ENCODE measurements at places on chromosomes 16 and 17. TPM values are rescaled to one million over a fixed set of nuclear protein-coding genes. Genes with fewer than 3 reads are reported as not detected.

CDH1 gene
- total RNA-seq: 1.1 TPM

PPL gene
- total RNA-seq: 0.26 TPM

TBC1D3I gene
- total RNA-seq: 0.96 TPM

AATK gene
- total RNA-seq: 6.0 TPM

SLC5A10 gene
- not detected for total RNA-seq

GPR142 gene
- 0.23 TPM for total RNA-seq

ATP2A1 gene
- total RNA-seq: 3.3 TPM

- peak; percentile 30 for DNase-seq
Observed at GRCh38 chr17:80861892-80862291, 129.7 kb upstream of the CHMP6 start.

GRCh38 chr17:79054200-79054960 is 20.2 kb upstream of the ENGASE start:
- DNase-seq: no peak

DNA sequence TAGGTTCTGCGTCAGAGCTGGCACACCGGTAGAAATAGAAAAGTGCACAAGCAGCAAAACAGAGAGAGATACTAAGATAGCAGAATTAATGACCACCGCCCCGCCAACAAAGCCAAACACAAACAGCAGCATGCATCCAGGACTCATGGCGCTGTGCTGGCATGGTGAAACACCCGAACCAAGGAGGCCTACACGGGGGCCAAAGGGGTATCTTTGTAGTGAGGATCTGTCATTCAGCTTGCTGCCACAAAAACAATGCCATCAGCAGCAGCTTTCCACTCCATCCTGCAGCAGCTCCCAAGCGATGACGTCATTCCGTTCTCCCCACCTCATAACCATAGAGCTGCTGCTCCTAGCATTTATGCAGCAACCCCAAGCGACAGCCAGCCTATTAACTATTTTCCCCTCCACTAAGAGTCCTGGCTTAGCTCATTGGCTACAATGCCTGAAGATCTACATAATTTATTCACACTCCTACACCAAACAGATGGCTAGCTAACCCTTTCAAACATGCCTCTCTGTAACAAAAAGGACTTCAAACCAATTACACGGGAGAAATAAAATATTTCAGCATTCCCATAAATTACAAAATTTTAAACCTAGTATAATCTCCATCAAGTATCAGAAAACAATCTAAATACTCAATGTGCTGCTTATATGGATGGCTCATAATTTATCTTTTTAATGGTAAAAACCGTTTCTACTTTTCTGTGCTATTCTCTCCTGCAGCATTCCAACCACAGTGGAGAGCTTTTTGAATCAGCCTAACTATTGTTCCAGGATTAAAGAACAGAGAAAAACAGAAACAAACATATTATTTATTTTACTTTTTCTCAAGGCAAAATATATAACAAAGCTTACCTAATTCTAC is 73.9 kb downstream of the SPAG9 start:
- peak; percentile 79 for DNase-seq

DNA sequence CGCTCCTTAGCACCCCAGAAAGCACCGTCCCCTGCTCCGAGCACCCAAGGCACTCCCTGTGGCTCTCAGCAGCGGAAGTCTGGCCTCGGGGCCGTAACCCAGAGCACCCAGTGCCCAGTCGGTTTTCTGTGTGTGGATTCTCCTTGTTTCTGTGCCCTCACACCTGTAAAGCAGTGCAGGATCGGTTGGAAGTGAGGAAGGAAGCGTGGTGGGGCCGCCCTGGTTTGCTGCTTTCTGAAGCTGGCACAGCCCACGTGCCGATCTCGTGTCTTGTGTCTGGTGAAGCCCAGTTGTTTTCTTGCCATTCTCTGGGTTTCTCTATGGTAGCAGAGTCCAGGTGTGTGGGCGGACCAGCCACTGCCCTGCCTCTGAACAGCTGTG is 3.7 kb downstream of the ACSF3 start:
- no peak for DNase-seq

DNA sequence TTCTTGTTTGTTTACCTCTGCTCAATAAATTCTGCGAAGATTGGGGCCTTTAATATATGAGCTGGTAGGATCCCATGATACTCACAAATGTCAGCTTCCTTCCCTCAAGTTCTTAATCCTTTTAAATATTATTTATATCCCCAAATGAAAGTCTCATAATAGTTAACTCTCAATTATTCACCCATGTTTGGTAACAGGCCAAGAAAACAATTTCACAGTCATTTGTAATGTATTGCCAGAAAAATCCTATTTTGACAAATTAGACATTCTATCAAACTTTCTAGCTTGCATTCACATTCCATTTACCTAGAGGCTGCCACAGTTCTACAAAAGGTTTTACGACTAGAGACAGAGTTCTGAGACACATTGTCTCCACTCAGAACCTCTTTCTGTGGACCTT is 441.2 kb downstream of the UTP18 start:
- DNase-seq: no peak

DNA sequence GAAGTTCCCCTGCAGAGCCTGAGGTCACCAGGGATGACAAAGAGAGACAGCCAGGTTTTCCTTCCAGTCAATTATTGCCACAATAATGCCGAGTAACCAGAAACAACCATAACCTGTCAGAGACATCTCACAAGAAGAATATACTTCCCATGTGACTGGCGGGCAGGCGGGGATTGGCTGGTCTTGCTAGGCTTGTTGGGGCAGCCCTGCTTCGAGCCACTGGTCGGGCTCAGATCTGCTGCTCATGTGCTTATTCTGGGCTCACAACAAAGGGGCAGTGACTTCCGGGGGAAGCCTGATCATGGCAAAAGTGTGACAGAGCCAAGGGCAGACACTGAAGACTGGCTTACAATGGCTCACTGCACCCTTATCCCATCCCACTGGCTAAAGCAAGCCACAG is 48.1 kb upstream of the IRX6 start:
- no peak for DNase-seq

GRCh38 chr17:8019166-8019565 is 16.8 kb downstream of the GUCY2D start:
- no peak for DNase-seq

DNA sequence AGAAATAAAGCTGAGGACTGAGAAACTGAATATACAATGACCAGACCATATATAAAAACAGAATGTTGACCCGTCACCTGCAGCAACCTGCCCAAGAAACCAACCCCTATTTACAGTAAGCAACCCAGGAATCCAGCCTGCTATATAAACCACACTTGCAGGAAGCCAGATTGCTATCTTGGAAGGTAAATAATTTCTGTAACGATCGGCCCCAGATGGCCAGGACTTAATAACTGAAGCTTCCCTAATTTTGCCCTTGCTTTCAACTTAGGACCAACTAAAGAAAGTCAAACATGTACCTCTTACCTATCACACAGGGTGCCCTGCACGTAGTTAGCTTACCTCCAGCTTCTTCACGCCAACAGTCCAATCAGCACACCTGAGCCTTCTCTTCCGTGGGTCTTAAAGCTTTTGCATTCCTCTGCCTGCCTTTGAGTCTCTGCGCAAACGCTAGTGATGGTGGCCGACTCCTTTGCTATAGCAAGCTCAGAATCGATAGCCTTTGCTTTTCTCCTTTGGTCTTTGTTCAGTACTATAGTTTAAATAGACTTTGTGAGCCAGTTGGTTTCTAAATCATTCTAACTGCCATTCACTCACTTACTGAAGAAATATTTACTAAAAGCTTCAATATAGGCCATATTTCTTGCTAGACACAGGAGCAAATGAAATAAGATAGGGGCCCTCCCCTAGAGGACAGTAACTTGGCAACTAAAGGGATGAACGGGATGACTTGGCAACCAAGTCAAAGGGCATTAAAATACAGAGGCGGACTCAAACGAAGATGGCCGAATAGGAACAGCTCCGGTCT is 31.3 kb downstream of the MPHOSPH6 start:
- no peak for DNase-seq

GRCh38 chr16:52251495-52251894 is 295.4 kb downstream of the TOX3 start:
- no peak for DNase-seq

DNA sequence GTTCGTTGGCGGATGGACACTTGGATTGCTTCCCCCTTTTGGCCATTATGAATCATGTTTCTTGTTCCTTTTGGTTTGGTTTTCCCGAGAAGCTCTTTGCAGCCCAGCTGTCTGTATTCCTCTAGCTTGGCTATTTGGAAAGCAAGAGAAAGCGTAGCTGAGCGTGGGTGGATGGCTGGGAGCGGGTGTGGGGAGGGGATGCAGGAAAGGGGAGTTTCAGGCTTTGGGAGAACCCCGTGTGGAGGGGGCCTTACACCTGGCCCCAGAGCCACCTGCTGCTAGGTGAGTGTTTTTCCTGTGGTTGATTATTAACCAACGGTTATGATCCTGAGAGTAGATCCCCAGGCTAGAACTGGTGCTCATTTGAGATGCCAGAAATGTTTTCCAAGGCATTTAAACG is 103.7 kb downstream of the RAP1GAP2 start:
- DNase-seq: no peak

DNA sequence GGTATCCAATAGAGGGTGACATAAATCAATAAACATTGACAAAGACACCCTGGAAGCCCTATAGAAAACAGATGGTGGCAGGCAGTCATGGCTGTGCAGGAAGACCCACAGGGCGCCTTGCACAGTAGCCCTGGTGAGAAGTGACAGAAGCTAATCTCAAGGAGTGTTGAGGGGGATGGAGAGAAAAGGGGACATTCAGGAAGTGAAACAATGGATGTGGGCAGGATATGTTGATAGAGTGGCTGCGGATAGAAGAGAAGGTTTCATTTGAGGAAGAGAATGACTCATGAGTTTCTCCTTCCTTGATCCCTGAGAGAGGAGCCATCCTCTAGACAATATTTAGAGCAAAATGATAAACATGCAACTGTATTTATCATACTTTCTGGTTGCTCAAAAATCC is 468.8 kb upstream of the HSBP1 start:
- no peak for DNase-seq
